ENCODE measurements at places on chromosomes 1 and 21. TPM values are rescaled to one million over a fixed set of nuclear protein-coding genes. Genes with fewer than 3 reads are reported as not detected.

RNF186 gene
- not detected for total RNA-seq

RCC2 gene
- 17.5 TPM for total RNA-seq

RAB42 gene
- 3.2 TPM for total RNA-seq

EDARADD gene
- total RNA-seq, result 3.4 TPM

FPGT gene
- total RNA-seq, result 19.9 TPM

TLCD4 gene
- 9.1 TPM for total RNA-seq

NKAIN1 gene
- 27.0 TPM for total RNA-seq

TUFT1 gene
- total RNA-seq, result 6.1 TPM

AGRN gene
- total RNA-seq, result 63.9 TPM

GUCA2B gene
- total RNA-seq, result not detected

LCE3E gene
- total RNA-seq, result not detected

SDE2 gene
- total RNA-seq, result 21.6 TPM

TPTE gene
- not detected for total RNA-seq

OR2T29 gene
- total RNA-seq, result not detected

DMBX1 gene
- not detected for total RNA-seq

CTSS gene
- 9.8 TPM for total RNA-seq

PRKAA2 gene
- 29.5 TPM for total RNA-seq

SYTL1 gene
- total RNA-seq, result 0.25 TPM

KCNJ10 gene
- 5.9 TPM for total RNA-seq

KRTAP7-1 gene
- not detected for total RNA-seq

CASQ1 gene
- total RNA-seq, result 7.6 TPM

OLFML3 gene
- total RNA-seq, result 12.3 TPM

CFHR4 gene
- total RNA-seq, result 0.25 TPM

S100A7A gene
- not detected for total RNA-seq

TMEM82 gene
- not detected for total RNA-seq

Data from temporal lobe (tissue), 4 donors.